ENCODE measurements at places on chromosomes 2 and 18.

- no peak for DNase-seq
These were observed 2.3 kb downstream of the TMEM182 start for GRCh38 chr2:102764083-102764482.

GRCh38 chr2:109497911-109498870 lies 115.6 kb downstream of the SEPTIN10 start:
- no peak for DNase-seq

GRCh38 chr18:35205199-35205712 lies 35.6 kb upstream of the ZNF397 start:
- no peak for DNase-seq

DNA sequence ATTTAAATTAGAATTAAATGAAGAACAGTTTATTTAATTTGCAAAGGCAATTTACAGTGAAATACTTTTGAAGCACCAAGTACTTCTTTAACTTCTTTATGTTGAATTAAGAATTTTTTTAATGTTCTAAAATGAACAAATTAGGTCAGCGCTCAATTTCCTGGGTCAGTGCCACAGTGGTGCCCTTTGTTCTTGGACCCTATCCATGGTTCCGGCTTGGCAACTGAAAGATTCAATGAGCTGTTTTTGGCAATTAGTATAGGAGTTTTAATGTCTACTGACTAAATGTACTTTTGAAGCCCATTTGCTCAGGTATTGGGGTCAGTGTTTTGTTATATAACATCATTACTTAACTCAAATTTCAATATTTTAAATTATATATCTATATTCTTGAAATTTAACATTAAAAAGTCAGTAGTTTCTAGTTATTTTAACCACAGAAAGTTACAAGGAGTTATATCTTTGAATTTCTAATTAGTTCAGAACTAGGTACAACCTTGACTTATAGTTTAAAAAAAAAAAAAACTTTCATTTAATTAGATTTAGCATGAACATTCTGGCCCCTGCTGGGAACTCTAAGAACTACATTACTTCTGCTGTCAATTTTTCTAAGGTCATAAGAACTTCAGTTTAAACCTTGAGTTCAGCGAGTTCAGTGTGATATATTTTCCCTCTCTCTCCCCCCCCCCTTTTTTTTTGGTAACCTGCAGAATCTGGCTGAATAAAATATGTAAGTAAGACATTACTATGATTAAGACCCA lies 7.6 kb upstream of the MSTN start:
- DNase-seq: peak; percentile 76

DNA sequence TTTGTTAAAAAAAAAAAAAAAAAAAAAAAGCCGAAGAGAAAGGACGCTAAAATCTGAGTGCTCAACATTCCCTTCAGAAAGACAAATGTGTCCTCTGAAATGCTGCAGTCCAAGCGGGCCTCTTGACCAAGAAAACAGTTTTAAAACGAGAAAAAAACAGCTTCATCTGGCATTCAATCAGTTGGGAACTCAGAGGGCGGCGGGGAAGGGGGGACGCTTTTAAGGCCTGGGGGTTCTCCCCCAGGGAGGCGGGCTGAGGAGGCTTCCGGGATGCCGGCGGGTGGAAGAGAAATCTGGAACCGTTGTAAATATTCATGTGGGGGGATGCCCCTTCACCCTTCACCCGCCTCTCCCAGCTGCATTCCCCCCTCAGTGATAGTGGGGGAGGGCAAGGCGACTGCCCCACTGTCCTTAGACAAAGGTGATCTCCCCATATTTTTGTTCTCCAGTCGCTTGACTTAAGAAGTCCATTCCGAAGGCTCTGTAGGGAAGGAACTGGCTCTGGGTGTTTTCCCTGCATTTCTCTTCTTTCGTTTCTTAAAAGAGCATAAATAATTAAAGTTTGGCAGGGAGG lies 3.3 kb upstream of the HOXD11 start:
- no peak for DNase-seq

DNA sequence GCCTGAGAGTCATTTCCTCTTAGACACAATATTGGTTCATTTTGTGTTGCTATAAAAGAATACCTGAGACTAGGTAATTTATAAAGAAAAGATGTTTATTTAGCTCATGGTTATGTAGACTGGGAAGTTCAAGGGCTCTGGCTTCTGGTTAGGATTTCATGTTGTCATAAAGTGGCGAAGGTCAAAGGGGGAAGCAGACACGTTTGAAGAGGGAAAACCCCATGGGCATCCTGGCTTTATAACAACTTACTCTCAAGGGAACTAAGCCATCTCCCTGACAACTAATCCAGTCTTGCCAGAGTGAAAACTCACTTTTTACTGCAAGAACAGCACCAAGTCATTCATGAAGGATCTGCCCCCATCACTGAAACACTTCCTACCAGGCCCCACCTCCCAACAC lies 89.7 kb upstream of the RNF152 start:
- peak; percentile 28 for DNase-seq

- DNase-seq: peak; percentile 61
These were observed 29.9 kb downstream of the PELI1 start for GRCh38 chr2:64114063-64114911.

GRCh38 chr2:38709567-38710194 lies 41.5 kb downstream of the SRSF7 start:
- no peak for DNase-seq

DNA sequence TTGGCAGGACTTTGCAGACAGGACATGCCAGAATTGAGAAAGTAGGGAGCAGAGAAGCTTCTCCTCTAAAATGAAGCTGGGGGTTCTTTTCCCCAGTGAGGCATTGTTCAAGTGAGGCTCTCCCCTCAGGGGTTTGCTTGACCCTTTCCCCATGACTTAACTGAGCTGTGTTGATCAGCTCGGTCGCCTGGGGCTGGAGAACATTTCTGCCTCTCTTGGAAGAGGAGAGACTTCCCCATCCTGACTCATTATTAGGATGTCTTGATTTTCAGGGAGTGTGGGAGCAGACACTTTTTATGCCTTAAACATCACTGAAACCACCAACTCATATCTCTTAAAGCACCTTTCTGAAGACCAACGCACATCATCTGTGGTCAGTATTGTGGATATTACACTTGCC lies 27.9 kb upstream of the GLI2 start:
- DNase-seq: no peak

DNA sequence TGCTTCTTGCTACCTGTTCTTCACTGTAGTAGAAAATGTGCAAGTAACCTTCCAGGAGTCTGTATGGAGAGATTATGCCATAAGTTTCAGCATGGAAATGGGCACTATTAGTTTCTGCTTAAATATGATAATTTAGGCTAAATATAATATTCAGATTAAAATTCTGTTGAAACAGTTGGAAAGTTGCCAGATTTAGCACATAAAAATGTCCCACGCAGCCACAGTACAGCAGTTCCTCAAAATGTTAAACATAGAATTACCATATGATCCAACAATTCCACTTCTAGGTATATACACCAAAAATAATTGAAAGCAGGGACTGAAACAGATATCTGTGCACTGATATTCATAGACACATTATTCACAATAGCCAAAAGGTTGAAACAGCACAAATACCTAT lies 121.2 kb downstream of the NRP2 start:
- no peak for DNase-seq

DNA sequence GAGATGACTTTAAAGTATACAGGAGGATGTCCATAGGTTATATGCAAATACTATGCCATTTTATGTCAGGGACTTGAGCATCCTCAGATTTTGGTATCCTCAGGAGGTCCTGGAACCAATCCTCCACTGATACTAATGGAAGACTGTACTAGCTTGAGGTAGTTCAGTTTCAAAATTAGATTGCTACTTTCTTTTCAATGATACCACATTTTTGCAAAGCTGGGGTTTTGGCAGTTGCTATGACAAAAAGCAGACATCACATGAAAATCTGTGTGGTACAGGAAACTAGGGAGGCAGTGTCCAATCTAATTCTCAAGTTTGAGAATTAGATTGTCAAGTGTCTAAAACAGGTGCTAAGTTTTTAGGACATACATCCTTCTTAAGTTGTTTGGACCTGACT lies 14.2 kb downstream of the EHBP1 start:
- no peak for DNase-seq

DNA sequence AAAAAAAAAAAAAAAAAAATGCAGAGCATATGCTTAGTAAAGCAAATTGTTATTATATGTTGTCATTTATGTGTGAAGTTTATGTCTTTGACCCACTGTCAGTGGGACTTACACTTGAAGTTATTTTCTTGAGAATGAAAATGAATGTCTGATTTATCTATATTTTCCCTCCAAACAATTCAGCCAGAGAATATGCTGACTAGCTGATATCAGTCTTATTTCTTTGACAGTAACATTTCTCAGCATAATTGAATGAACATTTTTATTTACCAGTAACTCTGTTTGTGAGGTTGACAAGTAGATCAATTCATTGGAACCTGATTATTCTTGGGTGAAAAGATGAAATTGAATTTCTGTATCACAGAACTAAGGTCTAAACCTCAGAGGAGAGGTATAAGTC lies 40.0 kb upstream of the VPS54 start:
- no peak for DNase-seq

DNA sequence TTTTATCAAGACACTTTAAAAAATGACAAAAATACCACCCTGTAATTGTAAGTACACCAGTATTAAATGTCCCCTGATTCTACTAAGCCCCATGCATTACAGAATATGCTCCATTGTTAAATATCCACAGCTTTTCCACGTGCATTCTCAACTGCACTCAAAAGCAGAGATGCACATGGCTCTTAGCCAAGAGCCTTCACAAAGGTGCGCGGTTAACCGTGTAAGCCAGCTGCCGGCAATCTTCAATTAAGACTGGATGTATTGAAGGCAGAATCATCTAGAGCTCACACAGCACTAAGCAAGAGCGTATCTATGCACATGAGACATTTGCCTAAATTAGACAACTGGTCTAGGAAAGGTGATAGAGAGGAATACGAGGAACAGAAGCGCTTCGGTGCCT lies 278.3 kb downstream of the NAPG start:
- DNase-seq: no peak

- DNase-seq: no peak
These were observed 307.1 kb upstream of the PIK3C3 start for GRCh38 chr18:41647914-41648313.

DNA sequence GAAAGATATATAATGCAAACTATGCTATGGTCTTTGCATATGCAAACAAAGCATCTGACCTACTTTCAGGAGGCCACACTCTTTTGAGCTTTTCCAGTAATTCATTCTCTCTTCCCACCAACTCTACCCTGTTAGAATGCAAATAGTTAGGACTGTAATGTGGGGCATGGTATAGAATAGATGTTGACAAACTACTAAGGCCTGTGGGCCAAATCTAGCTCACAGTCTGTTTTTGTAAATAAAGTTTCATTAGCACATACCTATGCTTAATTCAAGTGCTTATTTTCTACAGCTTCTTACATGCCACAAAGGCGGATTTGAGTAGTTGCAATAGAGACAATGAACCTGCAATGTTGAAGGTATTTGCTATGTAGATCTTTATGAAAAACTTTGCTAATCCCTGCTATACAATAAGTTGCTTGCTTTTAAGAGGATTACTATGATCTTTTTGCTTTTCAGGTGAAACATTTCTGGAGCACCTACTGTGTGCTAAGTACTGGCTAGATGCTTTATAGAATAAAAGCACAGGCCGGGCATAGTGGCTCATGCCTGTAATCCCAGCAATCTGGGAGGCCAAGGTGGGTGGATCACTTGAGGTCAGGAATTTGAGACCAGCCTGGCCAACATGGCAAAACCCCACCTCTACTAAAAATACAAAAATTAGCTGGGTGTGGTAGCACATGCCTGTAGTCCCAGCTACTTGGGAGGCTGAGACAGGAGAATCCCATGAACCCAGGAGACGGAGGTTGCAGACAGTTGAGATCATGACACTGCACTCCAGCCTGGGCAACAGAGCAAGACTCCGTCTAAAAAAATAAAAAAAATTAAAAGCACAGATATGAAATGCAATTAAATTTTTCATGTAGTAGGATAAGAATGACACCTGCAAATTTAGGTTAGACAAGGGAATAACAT lies 267.8 kb downstream of the DPP10 start:
- no peak for DNase-seq

- no peak for DNase-seq
These were observed 43.5 kb upstream of the SLC9A2 start for GRCh38 chr2:102575888-102576287.

- no peak for DNase-seq
These were observed 227.6 kb downstream of the DYSF start for GRCh38 chr2:71680925-71681324.

- peak; percentile 90 for DNase-seq
These were observed 234.9 kb upstream of the CDH2 start for GRCh38 chr18:28411806-28412205.

- peak; percentile 89 for DNase-seq
These were observed at the start of gene SLC1A4 for GRCh38 chr2:64989126-64989981. Gene SLC1A4, plus strand, starts transcription at chr2:64989399. Its CDS starts 245 bp downstream, at chr2:64989644.

GRCh38 chr2:131034122-131035051 lies 58.9 kb downstream of the FAM168B start:
- peak; percentile 19 for DNase-seq

- DNase-seq: no peak
These were observed 1343.9 kb upstream of the CHAC2 start for GRCh38 chr2:52423655-52424054.

- no peak for DNase-seq
These were observed 557.9 kb downstream of the TNS1 start for GRCh38 chr2:217444932-217445331.

DNA sequence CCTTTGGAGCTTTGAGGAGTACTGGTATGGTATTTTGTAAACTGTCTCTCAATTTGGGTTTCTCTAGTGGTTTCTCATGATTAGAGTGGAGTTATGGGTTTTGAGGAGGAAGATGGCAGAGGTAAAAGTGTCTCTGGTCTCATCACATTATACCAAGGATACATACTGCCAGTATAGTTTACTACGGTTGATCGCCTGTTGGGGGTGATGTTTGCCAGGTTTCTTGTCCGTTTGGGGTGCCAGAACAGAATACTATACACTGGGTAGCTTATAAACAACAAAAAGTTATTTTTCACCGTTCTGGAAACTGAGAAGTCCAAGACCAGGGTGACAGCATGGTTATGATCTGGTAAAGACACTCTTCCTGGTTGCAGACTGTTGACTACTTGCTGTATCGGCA lies 293.7 kb downstream of the NYAP2 start:
- no peak for DNase-seq

DNA sequence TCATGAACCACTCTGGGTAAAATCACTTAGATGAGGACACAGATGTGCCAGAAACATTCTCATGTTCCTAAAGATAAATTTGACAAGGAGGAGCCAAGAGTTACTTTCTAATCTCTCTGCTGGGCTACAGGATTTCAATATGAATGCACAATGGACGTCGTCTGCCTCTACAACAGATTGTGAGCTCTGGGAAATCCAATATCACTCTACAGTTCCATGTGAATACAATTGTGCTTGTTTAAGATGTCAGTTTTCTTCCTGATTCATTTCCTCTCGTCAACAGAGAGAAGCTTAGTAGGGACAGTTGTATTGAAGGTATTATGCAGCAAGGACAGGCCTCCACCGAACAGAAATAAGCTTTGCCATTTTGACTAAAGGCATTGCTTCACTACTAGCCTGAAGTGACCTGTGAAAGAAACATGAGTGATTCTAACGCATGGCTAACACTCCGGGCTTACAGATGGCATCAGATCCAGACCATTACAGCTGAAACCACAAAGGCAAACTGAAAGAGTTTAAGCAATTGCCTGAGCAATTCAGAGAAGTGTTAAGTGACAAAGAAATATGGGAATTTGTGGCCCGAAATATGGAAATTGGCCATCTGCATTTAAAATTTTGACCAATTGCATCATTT lies 1591.5 kb downstream of the LRP1B start:
- no peak for DNase-seq

GRCh38 chr2:37645362-37645761 lies 26.1 kb downstream of the CDC42EP3 start:
- DNase-seq: no peak

- no peak for DNase-seq
These were observed 1.5 kb downstream of the KIF1A start for GRCh38 chr2:240818293-240819125.
